ENCODE measurements at places on chromosomes 6 and 20.

DNA sequence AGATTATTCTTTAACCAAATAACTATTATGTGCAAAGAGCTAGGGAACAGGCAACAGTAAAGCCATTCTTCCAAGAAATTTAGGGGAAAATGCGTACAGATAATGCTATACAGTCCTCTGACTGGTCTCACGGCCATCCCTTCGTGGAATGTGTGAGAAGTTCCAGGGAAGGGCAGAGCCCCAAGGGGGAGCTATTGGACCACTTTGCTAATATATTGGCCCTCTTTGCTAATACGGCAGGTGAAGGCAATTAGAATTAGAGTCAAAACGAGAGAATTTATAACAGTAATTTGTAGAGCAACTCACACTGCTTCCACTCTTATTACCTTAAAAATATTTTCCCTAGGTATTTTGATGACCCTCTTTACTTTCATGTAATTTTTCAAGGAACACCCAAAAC, 140.4 kb downstream of the IMPG1 start:
- no peak for DNase-seq

- DNase-seq: no peak
Observed at GRCh38 chr6:8041913-8042583, 22.1 kb downstream of the BLOC1S5 start.

GRCh38 chr6:98384334-98384733, 450.0 kb upstream of the POU3F2 start:
- DNase-seq: no peak

DNA sequence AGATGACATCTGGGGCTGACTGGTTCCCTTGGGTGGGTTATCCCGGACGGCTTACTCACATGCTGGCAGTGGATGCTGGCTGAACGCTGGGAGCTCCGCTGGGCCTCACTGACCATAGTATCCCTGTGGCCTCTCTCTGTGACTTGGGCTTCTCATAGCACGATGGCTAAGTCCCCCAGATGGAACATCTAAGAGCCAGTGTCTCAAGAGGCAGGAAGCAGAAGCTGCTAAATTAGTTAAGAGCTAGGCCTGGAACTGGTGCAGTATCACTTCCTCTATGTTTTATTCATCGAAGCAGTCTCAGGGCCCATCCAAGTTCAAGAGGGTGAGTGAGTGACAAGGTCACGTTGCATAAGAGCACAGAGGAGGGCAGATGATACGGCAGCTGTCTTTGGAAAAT, 116.5 kb upstream of the LAMP5 start:
- DNase-seq: no peak

GRCh38 chr6:88454658-88455057, 288.5 kb upstream of the CNR1 start:
- DNase-seq: no peak

GRCh38 chr6:87907521-87907920, 140.1 kb upstream of the SPACA1 start:
- DNase-seq: no peak

- no peak for DNase-seq
Observed at GRCh38 chr6:126376682-126377081, 36.8 kb downstream of the CENPW start.

GRCh38 chr6:30555816-30556065, 548 bp downstream of the GNL1 start:
- no peak for DNase-seq

- DNase-seq: no peak
Observed at GRCh38 chr6:34745277-34746103, 11.8 kb upstream of the SNRPC start.

- DNase-seq: no peak
Observed at GRCh38 chr6:113860181-113860955, 3.2 kb downstream of the MARCKS start.

- no peak for DNase-seq
Observed at GRCh38 chr6:77425216-77425615, 38.1 kb downstream of the HTR1B start.

DNA sequence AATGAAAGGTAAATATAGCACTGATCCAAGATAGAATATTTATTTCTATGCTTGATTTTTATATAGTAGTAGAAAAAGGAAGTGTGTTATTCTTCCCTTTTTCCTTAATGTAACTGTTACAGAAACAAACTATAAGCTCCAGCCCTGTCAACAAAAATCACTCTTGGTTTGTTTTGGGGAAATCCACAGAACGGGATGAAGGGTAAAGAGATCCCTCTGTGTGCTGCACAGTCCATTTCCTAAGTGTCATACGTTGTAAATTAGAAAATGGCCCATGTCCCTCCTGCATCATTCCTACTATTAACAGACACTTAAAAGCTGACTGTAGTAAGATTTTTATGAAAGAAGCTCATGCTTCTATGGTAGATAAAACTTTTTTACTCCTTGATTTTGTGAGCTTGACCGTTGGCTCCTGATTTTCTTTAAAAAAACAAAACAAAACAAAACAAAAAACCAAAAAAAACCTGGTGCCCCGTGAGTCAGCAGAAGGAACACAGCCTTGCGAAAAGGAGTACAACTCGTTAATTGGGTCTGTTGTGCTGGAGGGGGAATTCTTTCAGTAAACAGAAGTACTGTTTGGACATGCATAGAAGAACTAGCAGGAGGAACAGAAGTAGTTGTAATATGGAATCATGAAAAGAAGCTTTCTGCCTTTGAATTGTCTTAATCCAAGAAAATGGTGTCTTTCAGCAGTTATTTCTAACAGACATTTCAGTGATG, 67.5 kb downstream of the RTN4IP1 start:
- no peak for DNase-seq

- DNase-seq: no peak
Observed at GRCh38 chr6:126181173-126181741, 158.7 kb upstream of the CENPW start.

DNA sequence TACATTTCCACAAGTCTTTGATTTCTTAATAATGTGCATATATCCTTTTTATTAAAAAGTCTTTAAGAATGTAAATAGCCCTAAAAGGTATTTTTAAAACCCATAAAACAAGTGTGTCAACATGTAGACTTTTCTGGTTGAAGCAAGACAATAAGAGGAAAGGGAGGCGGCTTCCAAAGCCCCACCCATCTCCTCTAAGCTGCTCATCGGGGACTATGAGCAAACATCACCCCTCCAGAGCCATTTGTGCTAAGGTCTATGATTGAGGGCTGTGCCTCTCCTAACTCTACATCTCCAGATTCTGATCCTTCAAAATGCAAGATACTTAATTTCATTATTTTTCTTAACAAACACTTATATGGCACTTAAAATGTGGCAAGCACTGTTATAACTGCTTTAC, 2.5 kb upstream of the NAA20 start:
- peak; percentile 8 for DNase-seq

GRCh38 chr6:52689857-52690256, 18.9 kb downstream of the TMEM14A start:
- no peak for DNase-seq

GRCh38 chr20:53154540-53154939, 182.4 kb downstream of the TSHZ2 start:
- DNase-seq: no peak

- peak; percentile 39 for DNase-seq
Observed at GRCh38 chr6:36914227-36914794, 28.6 kb downstream of the C6orf89 start.

DNA sequence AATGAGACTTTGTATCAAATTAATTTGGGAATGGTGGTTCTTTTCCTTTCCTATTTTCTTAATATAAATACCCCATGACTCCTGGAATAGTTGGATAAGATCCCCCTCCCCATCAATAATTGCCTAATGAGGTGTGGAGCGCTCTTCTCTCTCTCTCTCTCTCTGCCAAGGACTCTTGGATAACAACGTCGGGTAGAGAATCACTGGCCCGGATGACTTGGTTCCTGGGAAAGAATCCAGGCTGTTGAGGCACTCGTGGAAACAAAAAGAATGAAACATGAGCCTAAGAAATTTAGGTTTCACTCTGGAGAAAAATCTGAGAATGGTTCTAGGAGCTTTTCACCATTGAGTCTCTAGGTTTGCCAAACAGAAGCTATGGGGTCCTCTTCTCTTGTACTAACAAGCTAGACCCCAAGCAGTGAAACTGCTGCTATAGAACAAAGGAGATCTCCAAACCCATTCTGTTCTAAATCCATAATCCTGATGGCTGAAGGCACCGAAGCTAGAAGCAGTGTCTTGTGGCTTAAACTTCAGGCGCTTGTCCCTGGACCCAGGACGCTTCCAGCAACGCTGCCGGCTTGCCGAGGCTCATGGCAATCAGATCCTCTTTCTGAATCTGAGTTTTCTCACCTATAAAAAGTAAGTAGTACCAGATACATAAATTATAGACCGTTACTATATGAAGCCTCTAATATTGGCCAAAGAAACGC, 241.6 kb upstream of the BTBD3 start:
- DNase-seq: no peak

DNA sequence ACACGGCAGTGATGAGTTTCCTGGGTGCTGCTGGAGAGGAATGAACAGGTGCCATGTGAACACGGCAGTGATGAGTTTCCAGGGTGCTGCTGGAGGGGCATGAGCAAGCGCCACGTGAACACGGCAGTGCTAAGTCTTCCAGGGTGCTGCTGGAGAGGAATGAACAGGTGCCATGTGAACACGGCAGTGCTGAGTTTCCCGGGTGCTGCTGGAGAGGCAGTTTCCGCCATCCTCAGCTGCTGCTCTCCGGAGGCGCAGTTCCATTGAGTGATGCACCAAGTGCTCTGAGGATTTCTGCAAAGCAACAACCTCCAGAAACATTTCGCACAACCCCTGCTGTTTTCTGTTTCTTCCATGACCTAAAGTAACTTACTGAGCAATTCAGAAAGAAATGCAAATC, 155.4 kb downstream of the SMOC2 start:
- no peak for DNase-seq

DNA sequence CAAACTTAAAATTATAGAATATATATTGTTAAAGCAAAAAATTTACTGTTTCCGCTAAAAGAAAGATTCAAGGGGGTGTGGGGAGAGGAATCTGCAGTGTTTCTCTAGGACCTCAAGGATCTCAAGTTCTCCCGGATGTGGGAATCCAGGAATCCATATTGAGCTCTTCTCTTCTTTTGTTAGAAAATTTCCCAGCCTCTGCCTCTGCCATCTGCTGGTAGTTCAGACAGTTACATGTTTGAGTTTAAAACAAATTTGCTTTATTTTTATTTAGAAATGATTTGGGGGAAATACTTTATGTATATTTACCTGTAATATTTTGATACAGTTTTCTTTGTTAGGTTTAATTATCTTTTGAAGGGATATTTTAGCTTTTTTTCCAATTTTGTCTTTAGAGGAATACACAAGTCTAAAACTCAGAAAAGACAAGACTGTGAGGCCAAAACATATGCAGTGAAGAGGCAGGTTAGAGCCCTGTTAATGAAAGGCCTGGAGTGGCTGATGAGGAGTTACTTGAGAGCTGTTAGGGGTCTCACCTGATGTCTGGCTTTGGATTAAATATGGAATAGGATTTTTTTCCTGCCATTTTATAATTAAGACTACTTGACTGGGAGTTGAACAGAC, 268.8 kb downstream of the ARID1B start:
- no peak for DNase-seq

DNA sequence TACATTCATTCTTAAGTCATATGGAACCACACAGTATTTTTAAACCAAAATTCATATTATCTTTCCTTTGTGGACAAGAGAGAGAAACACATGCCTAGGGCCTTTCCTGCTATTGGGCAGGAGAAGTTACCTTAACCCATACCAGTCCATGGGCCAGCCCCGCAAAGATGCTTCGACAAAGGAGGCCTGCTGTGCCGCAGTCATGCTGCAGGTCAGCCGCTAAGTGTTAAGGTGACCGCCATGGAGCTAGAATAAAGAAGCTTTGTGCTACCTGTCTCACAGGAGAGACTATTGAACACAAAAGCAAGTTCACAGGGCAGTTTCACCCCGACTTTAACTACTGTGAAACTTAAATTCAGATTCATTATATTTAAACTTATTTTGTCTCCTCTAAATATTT, 62.3 kb upstream of the TMEM181 start:
- DNase-seq: no peak

- no peak for DNase-seq
Observed at GRCh38 chr6:106612671-106613416, 16.5 kb downstream of the RTN4IP1 start.

DNA sequence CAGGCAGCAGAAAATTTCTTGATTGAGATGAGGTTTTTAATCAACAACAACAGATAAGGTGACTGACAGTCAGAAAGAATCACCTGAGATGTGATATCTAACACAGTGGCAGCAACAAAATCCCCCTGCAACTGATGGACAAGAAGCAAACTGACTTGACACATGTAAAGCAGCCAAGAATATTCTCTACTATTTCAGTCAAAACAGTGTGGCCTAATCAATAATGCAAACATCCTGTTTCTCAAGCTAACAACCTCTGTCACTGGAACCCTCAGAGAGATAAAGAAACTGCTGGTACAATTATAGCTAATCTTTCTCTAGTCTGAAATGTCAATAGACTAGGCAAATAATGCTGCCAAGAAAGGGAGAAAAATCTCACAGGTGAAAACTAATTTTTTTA, 4.6 kb upstream of the CGA start:
- DNase-seq: no peak

DNA sequence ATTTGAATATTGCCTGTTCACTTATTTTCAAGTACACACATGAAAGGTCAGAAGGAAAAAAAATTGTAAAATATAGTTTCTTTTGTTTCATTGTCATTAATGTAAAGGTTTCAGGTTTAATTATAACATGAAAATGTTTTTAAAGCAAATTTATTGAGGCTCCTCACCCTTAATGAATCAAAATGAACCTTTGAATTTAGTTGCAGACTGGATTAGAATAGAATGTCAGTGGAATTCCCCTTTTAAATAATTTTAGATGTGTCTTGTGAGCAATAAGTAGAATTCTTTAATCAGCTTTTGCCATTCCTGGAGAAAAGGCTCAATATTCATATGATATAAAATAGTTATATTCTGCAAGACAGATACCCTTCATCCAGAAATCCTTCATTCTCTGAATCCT, 70.7 kb upstream of the SMIM8 start:
- DNase-seq: no peak

GRCh38 chr6:156781861-156782631, 4.9 kb downstream of the ARID1B start:
- no peak for DNase-seq

GRCh38 chr20:62466806-62467537, 8.8 kb downstream of the GATA5 start:
- DNase-seq: no peak

GRCh38 chr6:20744911-20745557, 210.8 kb downstream of the CDKAL1 start:
- DNase-seq: no peak

DNA sequence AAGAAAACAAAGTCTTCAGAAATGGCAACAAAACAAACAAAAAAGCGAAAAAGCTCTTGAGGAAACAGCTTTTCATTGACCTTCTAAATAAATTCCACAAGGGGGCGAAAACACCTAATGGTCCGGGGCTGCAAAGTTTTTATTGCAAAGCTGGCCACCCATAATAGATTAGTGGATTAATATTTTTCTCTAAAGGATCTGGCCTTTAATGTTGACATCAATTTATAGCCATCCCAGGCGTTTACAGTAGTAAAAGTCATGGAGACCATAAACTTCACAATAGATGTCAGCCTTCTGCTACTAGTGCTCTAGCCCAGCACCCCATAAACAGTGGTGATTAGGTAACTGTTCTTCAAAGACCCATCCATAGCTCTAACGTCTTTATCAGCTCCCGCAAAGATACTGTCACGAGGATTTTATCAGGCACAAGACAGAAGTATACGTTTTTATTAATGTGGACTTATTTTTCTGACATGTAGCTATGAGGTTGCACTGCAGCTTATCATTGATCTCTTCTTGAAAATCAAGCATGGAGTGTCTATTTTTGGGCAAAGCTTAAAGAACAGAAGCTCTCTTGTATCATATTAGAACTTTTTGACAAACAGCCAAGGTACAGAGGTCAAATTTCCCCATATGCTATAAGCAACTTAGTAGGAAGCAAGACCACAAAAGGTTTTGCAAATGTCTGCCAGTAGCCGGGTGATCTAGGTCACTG, 4.7 kb downstream of the CITED2 start:
- DNase-seq: peak; percentile 51

Data from CD4-positive, alpha-beta T cell treated with Interleukin-6 at 100 ng/mL for 8 hours (primary cell).